ENCODE measurements at places on chromosomes 1 and 21.

GRCh38 chr1:199129247-199129646 lies 490.4 kb downstream of the PTPRC start:
- no peak for DNase-seq

- no peak for DNase-seq
These were observed 392.3 kb upstream of the ADGRL2 start for GRCh38 chr1:81408419-81408818.

GRCh38 chr1:39659538-39659937 lies 12.4 kb downstream of the NT5C1A start:
- no peak for DNase-seq

DNA sequence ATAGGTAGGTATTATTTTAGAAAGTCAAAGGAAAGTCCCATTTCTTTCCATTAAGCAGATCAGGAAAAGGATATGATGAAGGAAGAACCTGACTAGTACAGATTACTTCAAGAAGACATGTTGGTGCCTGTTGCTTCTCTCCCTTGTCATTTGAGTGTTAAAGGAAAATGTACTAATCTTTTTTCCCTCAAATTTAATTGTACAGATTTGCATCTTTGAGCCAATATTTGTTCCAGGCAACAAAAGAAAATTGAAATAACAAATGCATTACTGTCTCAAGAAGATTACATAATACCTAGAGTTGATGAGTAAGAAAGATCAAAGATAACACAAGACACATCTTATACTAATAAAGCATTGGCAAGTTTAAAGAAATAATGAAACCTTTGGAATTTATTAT lies 566.9 kb upstream of the ZP4 start:
- no peak for DNase-seq

DNA sequence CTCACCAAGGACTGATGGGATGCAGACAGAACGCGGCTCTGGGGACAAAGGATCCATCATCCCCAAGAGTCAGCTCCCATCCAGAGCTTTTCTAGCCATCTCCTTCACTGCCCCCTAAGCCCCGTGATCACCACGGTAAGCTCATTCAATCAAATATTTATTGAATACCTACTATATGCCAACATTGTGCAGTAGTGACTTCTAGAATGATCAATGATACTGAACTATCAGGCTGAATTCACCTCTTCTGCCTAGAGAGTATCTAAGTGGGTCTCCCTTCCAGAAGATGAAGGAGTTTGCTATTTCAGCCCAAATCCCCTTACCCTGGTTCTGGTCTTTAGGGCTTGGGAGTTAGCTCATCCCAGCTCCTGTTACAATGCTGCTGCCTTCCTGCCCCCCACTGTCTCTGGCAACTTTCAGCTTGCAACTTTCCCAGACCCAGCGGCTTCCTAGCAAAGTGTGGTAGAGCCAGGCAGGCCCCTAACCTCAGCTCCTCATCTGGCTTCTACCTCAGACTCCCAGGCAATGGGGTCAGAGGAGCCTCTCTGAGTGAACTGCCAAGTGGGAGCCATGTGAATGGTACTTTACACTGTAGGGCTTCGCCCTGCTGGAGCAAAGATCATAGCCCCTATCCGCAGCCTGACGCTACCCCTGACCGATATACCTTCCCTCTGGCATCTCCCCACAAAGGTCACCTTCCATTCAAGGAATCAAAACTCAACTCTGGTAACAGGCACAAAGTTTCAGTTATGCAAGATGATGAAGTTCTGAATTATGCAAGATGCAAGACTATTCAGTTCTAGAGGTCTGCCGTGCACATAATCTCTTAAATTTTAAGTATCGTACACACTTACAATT lies 20.9 kb downstream of the TMEM53 start:
- no peak for DNase-seq

DNA sequence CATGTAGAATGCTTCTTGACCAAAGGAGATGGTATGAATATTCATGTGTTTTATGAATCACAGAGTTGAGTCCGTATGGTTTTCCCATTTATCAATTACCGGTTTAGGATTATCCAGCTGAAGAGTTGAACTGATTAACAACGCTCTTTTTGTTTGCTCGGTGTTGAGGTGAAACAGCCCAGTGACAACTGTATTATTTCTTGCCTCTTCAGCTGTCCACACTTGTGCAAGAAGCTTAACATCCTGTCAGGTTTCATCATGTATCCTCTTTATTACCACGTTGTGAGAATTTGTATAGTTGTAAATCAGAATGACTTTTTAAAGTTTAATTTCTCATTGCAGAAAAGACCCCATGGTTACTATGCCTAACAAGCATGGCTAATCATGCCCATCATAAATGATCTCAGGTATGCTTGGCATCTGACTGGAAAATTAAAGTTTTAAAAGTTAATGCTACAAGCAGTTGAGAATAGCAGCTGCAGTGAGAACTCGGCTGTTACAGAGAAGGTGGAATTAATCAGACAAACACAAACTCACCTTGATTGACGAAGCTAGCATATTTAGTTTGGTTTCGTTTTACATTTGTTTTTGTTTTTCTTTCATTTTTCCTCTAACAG lies 563.2 kb upstream of the ADGRL2 start:
- DNase-seq: no peak

- no peak for DNase-seq
These were observed 7.5 kb downstream of the PCP4 start for GRCh38 chr21:39874759-39875158.

DNA sequence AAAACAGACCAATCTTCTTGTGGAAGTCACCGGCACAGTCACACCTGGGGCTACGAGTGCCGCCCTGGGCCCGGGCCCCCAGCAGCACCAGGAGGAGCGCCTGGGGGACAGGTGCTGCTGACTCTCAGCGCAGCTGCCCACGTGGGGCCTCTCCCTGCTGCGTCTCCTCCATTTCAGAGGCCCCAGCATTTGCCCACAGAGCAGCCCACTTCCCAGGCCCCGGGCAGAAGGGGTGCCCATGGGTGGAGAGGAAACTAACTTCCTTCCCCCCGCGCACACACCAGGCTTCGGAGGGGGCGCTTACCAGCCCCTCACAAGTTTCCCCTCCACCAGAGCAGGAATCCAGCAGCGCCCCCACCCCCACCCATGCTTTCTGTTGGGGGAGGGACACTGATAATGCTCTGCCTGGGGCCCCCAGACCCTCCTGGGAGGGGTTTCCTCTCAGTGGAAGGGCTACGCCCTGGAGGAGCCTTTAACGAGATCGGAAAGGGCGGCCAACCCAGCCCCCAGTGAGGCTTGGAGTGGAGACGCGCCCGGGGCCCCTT lies 440 bp downstream of the TNFRSF25 start:
- no peak for DNase-seq

- no peak for DNase-seq
These were observed 45.2 kb downstream of the ASTN1 start for GRCh38 chr1:177119311-177119710.

GRCh38 chr1:240608707-240609106 lies 3.2 kb downstream of the GREM2 start:
- no peak for DNase-seq

GRCh38 chr1:184225283-184226099 lies 161.3 kb upstream of the C1orf21 start:
- no peak for DNase-seq

DNA sequence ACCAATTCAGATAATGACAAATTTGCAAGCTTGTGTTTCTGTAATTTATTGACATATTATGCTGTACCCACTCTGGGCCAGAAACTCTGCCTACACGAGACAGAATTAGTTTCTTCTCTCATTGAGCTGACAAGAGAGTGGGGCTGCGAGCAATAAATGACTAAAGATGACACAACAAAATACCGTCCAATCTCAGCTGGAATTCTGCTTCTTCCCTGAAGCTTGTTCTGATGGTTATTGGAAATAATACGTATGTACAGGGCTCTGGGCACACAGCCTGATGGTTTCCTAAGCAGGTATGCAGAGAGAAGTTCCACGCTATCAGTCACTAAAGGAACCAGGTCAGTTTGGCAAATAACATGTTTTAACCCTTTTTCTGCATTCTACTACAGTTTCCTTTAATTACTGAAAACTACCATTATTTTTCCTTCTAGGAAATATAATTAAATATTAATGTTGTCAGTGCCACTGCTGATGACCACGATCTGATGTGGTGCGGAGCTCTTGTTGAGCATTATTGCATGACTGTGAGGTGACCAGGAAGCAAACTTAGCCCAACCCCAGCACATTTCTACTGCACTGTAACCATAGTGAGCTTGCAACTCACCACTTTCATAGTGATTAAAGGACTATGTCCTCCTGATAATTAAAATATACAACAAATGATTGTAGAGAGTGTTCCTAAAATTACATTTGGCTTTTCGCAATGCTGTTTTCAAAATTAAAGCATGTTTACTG lies 221.4 kb upstream of the L1TD1 start:
- DNase-seq: no peak

DNA sequence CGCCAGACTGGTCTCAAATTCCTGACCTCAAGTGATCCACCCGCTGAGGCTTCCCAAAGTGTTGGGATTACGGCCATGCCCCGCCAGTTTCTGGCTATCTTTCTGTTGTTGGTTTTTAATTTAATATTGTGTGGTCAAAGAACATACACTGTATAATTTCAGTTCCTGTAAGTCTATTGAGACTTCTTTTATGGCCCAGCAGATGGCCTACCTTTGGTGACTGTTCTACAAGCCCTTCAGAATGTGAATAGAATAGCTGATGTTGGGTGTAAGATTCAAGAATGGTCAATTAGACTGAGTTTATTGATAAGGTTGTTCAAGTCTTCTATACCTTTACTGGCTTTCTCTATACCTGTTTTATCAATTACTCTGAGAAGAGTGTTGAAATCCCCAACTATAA lies 10.7 kb downstream of the HES2 start:
- no peak for DNase-seq

DNA sequence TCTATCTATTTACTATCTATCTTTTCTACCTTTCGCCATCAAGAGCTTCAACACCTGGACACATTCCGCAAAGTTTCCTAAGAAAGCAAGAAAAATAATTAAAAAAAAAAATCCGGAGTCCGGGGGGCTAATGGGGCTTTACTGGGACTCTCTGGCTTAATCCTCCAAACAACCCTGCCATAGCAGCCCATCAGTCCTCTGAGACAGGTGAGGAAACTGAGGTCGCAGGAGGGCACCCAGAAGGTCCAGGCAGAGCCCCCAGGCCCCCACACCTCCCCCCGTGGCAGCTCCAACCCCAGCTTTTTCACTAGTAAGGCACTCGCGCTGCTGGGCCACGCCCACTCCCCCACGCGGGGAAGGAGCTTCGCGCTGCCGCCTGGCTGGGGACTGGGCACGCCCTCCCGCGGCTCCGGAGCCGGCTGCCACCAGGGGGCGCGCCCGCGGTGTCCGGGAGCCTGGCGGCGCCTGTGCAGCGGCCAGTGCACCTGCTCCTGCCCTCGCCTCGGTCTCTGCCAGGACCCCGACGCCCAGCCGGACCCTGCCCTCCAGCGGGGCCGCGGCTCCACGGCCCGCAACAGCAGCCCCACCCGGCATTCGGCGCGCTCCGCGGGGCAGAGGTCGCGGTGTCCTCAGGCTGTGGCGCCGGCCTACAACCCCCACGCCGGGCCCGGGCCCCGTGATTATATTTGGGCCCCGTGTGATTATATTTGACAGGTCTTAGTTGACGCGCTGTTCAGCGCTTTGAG lies 54.1 kb upstream of the SAMD11 start:
- DNase-seq: peak; percentile 82

GRCh38 chr21:39050841-39051587 lies 132.2 kb downstream of the PSMG1 start:
- no peak for DNase-seq

DNA sequence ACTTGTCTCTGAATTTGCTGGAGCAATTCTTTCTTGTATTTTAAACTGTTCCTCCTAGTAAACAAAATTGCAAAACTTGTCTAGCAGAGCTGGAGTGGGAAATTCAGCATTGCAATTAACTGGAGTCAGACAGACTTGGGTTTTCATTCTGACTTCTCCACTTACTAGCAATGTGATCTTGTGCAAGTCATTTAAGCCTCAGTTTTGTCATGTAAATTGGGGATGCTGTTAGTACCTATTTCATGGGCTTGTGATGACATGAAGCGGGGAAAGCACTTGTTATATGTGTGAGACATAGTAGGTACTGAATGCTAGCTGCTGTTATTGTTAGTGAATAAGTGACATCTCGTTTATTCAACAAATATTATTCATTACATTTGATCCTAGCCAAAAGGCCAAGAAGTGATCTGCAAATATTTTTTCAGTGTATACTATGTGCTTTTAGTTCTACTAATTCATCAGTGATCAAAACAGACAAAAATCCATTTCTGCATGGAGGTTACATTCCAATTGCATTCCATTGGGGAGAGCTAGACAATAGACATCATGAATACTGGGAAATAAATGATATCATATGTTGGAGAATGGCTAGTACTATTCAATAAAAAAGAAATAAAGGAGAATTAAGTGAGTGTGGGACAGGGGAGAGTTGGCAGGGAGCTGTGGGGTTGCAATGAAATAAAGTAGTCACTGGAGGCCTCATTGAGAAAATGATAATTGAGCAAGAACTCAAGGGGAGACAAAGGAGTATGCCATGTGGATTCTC lies 47.1 kb downstream of the CACHD1 start:
- no peak for DNase-seq

- no peak for DNase-seq
These were observed 20.9 kb downstream of the SH2D2A start for GRCh38 chr1:156795787-156796186.

- DNase-seq: no peak
These were observed 74.6 kb downstream of the DPT start for GRCh38 chr1:168654198-168654915.

GRCh38 chr1:209063767-209064659 lies 519.5 kb upstream of the CAMK1G start:
- DNase-seq: no peak

DNA sequence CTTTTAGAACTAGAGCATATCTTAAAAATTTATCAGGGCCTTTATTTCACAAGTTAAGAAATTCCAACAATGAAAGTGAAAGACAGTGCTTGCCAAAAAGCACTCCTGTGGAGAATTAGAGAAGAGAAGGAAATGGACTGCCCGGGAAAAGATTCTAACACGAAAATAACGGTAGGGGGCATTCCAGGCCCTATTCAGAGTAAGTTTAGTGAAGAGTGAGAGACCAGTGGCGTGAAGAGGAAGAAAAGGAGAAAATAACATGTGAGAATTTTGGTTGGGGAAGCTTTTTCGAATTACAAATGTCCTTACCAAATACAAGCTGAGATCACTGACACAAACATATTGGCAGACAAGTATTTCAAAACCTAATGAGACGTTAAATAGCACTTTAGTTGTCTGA lies 38.4 kb upstream of the RBM34 start:
- no peak for DNase-seq

DNA sequence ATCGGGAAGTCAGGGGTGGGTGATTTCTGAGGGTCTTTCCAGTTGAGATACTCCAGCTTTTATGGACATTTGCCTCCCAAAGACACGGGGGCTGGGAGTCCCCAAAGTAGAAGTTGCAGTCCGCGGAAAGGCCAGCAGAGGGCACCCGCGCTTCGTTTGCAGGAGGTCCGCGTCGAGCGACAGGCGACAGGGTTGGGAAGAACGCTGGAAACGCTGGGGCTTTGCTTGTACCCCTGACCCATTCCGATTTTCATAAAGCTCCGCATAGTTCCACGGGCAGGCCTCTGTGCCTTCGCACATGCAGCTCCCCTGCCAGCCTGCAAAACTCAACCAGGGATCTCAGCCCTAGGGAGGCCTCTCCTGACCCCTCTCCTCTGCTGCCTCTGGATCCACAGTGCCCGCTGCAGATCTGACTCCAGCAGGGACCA lies 44.2 kb upstream of the LAPTM5 start:
- peak; percentile 70 for DNase-seq

All from germinal center (tissue), 1 donor.